ENCODE measurements at places on chromosomes 5 and 9.

DNA sequence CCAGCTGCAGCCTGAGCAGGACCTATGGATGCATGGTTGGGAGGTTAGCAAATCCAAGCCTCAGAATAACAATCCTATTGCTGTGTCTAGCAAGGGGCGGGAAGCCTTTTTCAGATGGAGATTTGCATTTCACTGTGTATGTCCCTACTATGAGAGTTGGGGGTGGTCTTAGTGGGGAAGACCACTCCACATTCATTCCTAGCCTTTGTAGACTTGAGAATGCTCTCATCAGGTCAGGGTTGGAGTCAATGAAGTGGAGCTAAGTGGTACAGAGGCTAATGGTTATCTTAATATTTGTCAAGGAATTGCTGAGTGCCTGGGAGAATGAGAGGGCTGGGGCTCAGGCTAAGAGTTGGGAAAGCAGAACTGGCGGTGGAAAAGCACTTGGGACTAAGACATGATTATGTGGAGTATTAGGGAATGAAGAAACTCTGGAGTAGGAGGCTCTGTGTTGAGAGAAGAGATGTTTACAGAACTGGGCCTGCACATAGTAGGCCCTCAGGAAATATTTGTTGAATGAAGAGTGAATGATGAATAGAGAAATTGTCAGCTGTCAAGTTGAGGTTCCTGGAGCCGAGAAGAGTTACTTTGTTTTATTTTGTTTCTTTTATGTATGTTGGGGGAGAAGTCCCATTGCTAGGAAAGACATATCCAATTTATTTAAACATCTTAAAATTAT lies 175.5 kb upstream of the SPRY4 start:
- DNase-seq: no peak

DNA sequence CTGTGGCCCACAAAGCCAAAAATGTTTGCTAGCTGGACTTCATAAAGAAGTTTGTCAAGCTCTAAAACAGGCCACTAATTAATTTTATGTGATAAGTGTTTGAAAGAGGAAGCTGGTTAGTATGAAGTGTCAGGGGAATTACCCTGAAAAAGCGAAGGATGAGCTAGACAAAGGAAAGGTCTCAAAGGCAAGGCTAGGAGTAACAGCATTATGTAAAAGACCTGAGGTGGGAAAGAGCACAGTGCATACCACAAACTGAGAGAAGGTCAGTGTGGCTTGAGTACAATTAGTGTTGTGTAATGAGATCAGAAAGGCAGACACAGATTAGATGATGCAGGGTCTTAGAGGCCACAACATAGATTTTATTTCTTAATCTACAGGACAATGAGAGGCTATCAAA lies 29.6 kb downstream of the RC3H2 start:
- DNase-seq: no peak

DNA sequence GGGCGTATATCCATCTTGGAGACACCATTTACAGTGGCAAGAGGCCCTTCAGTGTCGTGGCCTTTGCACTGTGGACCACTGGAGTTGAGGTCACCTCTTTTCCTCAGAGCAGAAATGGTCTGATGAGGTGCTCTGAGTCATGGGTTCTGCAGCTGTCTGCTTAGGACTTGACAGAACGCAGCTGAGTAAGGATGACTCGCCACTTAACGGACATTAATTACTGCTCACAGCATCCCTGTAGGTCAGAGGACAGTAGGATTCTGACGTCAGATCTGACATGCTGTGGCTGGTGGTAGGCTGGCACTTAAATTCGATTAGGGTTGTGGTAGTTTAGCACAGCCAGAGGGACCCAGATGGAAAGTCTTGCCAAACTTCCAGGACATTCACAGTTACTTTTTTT lies 479.4 kb downstream of the DMAC1 start:
- DNase-seq: no peak

- DNase-seq: no peak
These were observed 98.9 kb upstream of the TAF11L2 start for GRCh38 chr5:17398866-17399835.

- DNase-seq: no peak
These were observed 96.4 kb downstream of the ACTL7B start for GRCh38 chr9:108759399-108759798.

DNA sequence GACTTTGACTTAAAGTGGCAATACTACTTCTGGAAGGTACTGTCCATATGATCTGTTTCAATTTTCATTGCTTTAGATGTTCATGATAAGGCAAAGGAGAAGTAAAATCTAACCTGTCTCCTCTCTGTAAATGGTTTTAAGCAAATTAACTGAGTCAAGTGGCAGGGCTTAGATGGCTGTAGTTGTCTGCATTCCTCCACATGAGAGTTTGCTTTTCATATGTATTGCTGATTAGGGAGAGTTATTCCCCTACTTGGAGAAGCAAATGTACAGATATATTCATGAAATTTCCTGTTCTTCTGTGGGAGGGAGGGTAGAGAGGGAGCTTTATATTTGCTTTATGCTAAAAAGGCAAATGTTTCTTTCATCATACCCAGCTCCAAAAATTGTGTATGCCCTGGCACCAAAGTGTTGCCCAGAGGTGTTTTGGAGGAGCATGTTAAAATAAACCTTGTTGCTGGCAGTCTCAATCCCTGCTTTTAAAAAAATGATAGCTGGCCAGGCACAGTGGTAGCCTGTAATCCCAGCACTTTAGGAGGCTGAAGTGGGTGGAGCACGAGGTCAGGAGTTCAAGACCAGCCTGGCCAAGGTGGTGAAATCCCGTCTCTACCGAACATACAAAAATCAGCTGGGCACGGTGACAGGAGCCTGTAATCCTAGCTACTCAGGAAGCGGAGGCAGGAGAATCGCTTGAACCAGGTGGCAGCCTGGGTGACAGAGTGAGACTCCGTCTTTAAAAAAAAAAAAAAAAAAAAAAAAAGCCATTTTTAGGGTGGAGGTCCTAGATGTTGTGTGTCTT lies 3.5 kb upstream of the LRRTM2 start:
- no peak for DNase-seq

- DNase-seq: no peak
These were observed 134.8 kb downstream of the FBXL7 start for GRCh38 chr5:15634591-15635288.

DNA sequence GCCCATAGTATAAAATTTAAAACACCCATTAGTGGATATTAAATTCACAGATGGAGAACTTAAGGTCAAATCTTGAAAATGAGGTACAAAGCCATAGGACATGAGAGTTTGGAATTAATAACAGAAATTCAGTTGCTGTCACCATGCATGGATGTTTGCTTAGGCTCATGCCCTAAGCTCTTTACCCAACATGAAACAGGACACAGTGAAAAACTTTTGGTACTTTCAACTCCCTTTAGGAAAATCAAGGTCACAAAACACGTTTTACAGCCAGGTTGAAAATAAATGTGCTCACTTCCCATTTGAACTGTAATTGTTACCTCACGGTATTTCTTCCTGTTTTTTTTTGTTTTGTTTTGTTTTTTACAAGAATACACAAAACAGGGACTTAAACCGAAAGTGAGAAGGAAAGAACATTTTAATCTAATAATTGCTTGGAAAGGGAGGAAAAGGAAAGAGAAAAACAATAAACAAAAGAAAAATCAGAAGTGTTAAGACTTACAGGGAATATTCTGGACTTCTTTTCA lies 6.1 kb upstream of the TOPORS start:
- no peak for DNase-seq

- peak; percentile 57 for DNase-seq
These were observed 21.9 kb upstream of the TERT start for GRCh38 chr5:1316588-1317340.

DNA sequence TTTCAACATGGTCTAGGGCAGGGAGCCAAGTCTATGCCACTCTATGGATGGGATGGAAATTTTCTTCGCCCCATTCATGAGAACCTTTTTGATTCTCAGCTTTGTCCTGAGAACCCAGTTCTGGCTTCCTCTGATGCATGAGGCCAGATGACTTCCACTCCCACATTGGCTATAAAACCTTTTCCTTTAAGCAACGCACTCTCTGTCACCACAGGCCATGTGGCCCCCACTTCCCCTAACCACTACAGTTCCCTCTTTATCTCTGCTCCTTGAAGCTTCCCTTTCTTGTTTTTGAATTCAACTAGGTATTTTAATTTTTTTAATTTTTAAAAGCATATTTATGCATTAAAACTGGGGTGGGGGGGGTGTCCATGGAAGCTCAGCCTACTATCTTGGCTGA lies 401.3 kb downstream of the ENC1 start:
- no peak for DNase-seq

DNA sequence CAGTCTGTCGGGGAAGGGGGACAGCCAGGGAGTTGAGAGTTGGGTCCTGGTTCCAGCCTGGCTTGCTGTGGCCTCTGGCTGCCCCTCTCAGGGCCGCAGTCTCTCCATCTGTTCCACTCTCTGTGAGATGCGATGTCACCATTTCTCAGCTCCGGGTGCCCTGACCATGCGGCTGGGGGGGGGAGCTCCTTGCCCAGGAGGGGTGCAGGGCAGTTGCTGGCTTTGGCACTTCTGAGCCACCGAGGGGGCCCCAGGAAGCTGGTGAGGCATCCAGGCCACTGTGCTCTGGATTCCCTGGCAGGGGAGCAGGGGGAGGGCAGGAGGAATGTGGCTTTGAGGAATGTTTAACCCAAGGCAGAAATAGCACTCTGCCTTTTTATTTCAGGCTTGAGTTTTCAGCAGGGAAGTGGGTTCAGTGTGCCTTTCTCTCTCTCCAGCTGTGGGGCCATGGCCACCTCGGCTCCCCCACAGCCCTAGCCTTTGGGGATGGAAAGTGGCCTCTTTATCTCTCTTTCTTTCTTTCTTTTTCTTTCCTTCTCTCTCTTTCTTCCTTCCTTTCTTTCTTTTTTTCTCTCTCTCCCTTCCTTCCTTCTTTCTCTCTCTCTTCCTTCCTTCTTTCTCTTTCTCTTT lies 11.0 kb downstream of the NCS1 start:
- no peak for DNase-seq

DNA sequence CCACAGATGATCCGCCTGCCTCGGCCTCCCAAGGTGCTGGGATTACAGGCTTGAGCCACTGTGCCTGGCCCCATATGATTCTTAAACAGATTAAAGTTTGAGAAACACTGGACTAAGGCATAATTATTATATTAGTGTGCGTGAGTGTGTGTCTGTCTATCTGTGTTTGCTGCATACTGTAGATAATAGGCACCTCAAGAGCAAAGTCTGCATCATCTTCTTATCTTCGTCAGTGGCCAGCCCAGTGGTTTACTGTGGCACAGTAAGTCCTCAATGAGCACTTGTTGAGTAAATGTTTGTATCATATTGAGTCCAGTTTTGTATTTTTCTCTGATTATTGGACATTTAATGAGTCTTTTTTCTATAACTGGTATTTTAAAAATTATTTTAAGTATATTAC lies 81.7 kb downstream of the ITGA1 start:
- no peak for DNase-seq

GRCh38 chr5:32311404-32312196 lies 1.1 kb downstream of the MTMR12 start:
- DNase-seq: no peak

DNA sequence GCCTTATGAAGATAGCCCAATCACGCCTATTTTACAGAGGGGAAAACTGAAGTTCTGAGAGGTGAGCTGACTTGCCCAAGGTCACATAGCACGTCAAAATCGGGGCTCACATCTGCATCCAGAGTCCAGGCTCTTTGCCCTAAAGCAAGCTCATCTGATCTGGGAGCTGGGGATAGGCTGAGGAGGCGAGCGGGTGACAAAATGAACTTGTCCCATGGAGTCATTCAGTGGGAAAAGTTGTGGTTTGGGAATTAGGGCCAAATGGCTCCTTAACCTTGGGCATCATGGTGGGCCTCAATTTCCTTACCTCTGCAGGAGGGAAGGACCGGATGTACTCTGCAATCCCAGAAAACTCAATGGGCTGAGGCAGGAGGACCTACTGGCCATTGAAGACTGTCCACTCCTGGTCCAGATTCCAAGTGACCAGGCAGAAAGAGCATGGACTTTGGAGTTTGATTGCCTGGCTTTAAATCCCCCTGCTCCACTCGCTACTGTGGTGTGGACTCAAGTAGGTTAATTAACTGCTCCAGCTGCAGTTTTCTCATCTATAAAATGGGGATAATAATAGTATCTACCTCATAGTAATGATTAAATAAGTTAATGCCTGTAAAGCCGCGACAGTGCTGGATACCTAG lies 160.4 kb downstream of the RGS3 start:
- DNase-seq: no peak

DNA sequence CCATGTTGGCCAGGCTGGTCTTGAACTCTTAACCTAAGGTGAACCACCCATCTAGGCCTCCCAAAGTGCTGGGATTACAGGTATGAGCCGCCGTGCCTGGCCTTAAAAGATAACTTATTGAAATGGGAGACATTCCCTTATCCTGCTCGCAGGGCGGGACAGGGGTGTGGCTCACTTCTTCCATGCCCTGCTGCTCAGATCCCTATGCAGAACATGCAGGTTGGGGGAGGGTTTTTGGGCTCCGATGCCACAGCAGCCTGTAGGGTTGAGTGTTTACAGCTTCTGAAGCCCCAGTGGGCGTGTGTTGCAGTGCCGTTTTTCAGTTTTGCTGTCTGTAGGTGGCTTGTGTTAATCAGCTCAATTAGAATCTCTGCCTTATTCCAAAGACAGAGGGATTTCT lies 108.0 kb upstream of the BRINP1 start:
- no peak for DNase-seq

- no peak for DNase-seq
These were observed 76.5 kb downstream of the GLIS3 start for GRCh38 chr9:4223312-4223833.

- DNase-seq: no peak
These were observed 64.6 kb downstream of the YTHDC2 start for GRCh38 chr5:113578091-113578490.

GRCh38 chr9:77793849-77794248 lies 145.7 kb upstream of the GNA14 start:
- DNase-seq: no peak

DNA sequence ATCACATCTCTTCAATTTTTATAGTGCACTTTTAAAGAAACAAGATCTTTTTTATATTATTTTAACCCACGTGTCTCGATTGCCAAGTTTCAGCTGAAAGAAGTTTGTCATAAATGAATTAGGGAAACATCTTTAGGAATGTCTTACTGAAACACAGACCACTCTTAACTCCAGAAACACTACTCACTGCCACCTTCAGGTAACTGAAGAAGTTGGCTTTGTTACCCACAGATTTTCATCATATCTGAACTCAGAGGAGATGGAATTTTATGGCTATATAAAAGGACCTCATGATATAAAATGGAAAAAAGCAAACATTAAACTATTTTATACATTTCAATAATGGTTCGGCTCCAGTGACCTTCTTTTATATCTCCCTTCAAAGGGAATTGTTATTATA lies 158.0 kb downstream of the SEMA5A start:
- no peak for DNase-seq

DNA sequence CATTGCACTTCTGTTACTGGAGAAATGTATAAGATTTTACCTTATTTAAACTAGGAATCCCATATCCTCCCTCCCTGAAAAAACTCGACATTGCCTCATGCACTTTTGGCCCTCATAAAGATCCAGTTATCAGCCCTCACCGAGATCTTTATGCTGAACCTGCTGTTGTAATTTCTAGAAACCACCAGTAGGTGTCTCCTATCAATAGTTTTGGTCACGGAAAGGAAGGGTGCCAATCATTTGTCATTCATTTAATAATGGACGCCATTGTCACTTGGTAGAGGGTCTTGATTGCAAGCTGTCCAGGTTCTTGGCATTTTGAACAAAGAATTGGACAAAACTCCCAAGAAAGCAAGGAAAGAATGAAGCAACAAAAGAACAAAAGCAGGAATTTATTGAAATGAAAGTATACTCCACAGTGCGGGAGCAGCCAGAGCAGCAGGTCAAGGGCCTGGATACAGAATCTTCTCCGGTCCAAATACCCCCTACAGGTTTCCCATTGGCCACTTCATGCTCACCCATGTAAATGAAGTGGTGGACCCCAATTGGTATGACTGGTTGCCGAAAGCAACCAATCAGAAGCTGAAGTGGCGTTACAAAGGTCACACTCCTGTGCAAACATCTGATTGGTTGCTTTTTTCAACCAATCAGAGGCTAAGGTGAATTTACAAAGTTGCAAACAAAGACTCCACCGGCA lies 524.3 kb downstream of the PSAT1 start:
- DNase-seq: peak; percentile 29
